Sciatic nerve (tissue), 2 donors: ENCODE measurements at places on chromosomes 12 and 14.

GRCh38 chr12:29234965-29235626 lies 86.0 kb downstream of the FAR2 start:
- no peak for DNase-seq

GRCh38 chr12:78878459-78878858 lies 13.9 kb downstream of the SYT1 start:
- no peak for DNase-seq

DNA sequence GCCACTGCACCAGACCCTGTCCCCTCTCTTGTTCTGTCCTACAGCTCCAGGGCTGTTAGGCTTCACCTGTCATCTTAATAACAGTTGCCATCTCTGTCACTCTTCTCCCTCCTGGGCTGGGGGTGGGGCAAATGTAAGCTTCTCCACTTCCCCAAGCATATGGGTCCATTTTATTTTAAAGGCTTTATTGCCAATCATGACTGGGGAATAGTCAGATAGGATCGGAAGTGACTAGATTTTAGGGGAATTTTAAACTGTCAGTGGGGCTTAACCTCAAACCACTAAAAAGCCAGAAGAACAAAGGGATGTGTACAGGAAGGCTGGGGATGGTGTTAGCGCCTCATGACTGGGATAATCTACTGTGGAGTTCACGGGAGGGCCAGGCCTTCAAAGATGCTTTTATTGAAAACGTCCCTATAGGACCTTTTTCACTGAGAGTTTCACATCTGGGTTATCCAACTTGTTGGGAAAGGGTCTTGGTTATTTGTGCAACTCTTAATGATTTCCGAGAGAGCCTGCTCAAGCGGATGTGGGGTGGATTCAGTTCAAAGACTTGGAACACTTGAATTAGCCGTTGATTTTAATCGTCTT lies 41.6 kb downstream of the CHST11 start:
- DNase-seq = no peak

DNA sequence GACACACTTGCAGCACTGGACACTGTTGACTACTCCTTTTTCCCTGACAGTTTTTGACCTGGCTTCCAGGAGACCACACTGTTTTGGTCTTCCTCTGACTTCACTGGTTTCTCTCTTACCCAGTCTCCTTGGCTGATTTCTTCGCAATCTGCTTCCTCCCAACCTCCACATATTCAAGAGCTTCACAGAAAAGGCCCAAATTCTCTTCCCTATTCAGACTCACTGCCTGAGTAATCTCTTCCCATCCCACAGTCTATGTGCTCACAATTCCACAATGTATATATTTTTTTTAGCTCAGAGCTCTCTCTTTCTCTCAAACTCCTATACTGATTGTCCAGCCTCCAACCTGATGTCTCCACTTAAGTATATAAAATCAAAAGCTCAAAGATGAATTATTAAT lies 115.4 kb downstream of the SINHCAF start:
- DNase-seq = no peak

GRCh38 chr14:99632410-99633035 lies 12.4 kb upstream of the HHIPL1 start:
- DNase-seq = no peak

GRCh38 chr12:29743801-29744200 lies 39.9 kb downstream of the TMTC1 start:
- no peak for DNase-seq

GRCh38 chr14:51139121-51139681 lies 44.3 kb upstream of the TRIM9 start:
- no peak for DNase-seq

- peak; percentile 78 for DNase-seq
Observed at GRCh38 chr14:65222440-65222858, 120.1 kb upstream of the MAX start.

- DNase-seq = no peak
Observed at GRCh38 chr14:97634751-97635150, 837.6 kb downstream of the VRK1 start.

DNA sequence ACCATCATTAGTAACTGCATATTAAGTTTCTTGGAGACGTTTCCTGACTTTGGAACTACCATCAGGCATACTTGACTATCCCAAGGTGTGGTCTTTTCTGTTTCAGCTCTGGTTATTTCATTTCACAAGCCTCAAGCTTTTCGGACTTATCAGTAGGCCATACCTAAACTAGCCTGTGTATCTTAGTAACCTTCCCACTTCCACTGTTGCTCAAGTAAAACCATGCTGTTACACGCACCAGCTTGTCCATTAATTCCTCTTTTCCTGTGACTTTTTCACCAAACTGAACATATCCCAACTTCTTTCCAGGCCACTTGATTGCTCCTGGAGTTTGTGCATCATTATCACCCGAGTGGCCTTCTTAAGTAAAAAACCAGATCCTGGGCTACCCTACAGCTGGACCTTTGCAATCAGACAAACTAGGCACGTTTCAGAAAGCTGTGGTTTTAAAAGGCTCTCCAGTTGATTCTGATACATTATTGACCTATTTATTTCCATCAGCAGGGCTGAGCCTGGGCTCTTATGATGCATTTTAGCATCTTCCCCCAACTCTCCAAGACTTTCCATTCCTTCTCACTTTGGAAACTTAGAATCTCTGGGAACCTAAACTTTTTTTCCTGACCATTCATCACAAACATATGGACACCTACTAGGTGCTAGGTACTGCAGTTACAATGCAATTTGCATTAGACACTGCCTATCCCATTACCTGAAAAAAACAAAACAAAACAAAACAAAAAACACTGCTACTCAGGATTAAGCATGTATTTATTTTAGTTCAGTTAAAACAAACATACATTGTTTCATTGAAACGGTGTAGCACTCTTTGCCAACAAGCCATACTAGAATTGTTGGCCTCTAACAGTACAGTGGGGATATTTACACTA lies 14.9 kb downstream of the SLC38A2 start:
- no peak for DNase-seq

- no peak for DNase-seq
Observed at GRCh38 chr14:83255015-83255726, 1721.5 kb upstream of the SEL1L start.

DNA sequence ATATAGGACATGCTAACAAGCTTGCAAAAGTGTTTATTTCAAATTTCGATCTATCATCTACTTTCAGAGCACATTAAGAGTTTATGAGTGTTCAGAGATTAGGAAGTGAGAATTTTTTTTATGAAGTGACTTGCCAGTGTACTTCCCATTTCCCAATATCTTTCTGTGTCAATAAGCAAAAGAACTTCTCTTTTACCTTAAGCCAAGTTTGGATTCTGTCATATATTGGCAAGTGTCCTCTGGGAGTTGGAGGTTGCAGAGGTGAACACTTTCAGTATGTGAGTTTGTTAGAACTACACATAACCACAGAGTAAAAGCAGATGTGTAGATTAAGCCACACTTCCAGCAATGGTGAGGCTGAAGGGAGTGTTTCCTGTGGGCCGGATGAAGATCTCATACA lies 16.6 kb upstream of the KLRF1 start:
- DNase-seq = no peak

- no peak for DNase-seq
Observed at GRCh38 chr14:69241577-69241976, 18.4 kb upstream of the GALNT16 start.

DNA sequence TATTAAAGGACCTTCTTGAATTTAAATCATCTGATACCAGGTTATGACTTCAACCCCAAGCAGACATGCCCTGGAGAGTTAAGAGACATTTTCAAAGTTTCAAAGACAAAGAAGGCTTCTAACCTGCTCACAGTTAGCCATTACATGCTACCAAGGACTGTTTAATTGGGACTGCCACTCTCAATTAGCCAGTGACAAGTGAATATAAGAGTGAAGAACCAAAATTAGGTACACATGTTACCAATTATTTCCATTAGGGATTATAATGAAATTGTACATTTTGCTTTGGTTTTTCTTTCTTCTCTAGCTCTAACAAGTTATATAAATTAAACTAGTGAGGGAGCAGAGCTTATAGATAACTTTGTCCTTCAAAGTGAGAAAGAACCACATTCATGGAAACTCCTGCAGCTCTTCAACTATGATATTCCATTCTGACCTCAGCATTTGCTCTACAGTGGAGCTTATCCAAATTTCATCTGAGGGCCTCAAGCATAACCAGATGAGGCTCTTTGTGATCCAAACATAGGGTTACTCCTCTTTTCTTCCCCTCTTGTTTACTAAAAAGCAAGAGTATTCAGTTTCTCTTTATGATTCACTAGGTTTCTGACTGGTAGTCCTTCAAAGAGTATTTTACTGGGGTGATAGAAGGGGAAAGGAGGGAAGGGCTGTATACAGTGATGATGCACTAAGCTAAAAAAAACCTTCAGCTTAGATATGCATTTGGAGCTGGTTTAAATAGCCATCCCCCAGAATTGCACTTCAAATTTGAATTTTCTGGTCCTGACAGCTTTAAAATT lies 91.3 kb downstream of the DUSP6 start:
- DNase-seq = no peak

- DNase-seq = no peak
Observed at GRCh38 chr12:64633940-64634337, 23.6 kb downstream of the RASSF3 start.

DNA sequence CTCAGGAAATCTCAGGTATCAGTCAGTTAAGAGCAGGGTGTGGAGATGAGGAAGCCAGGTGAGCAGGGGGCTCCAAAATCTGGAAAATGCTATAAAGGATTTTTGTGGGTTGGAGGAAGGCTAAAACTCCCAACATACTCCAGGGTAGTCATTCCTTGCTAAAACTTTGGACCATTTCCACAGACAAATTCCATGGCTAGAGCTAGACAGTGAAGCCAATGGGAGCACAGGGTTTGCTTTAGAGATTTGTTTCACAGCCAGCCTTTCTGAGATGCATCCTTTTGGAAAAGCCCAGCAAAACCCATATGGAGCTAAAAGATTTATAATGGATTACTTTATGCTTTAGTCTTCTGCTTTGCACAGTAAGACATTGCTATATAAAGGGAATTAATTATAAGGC lies 146.5 kb downstream of the SAMD4A start:
- DNase-seq = no peak
